Stimulated activated CD8-positive, alpha-beta memory T cell treated with anti-CD3 and anti-CD28 coated beads, Interleukin-7, amount 100 ng/mL, for 48 hours (primary cell): ENCODE measurements at places on chromosomes 4 and X.

GRCh38 chr4:152408514-152409327 lies 127.2 kb downstream of the FBXW7 start:
- no peak for DNase-seq

GRCh38 chr4:133151341-133151690 lies 2.2 kb downstream of the PCDH10 start:
- no peak for DNase-seq

- DNase-seq: no peak
Observed at GRCh38 chrX:23871905-23872546, 35.7 kb downstream of the APOO start.

DNA sequence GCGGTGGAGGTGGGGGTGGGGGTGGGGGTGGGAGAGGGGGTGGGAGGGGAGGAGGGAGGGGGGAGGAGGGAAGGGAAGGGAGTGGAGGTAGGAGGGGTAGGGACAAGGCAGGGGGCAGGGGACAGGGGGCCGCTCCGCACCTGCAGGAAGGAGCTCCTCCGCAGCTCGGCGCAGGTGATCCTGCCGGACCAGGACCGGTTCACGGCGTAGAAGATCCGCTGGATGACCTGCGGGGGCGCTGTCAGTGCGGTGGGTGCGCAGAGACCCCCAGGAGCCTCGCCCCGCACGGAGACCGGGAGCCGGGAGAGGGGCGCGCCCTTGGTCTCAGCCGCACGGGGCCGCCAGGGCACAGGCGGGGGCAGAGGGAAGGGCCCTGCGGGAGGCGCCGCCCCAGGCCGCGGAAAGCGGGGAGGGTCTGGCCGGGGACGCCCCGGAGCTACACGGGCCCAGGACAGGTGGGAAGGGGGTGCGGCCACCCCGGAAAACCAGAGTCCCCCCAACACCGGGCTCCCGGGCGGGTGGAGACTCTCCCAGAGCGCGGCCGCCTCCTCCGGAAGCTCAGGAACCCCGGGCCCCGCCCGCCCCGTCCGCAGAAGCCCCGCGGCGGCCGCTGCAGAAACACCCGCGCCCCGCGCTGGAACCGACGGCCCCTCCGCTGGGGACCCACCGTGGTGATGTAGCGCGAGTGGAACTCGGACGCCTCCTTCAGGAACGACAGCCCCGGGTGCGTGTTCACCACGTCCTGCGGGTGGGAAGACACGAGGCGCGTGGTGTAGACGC lies 27.6 kb upstream of the GTPBP6 start:
- no peak for DNase-seq
